ENCODE measurements at places on chromosomes 6 and 20.

- peak; percentile 40 for DNase-seq
These were observed 24.1 kb upstream of the TRIM27 start for GRCh38 chr6:28947831-28948270.

DNA sequence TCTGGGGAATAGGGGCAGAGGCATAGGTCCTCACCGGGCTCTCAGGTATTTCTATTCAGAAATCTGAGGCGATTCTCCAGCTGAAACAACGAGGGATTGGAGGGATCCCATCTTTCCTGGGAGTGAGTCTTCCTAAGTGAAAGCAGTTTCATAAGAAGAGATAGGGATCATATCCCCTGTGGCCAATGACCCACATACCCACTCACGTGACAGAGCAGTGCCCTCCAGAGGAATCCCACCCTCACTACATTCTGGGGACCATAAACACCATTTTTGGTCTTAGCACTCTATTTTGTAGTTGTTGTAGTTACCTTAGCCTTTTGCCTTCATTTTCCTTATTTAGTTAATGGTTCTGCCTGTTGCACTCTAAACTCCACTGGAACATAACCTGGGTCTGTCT lies 121.1 kb downstream of the GPR63 start:
- no peak for DNase-seq

GRCh38 chr6:74253261-74253660 lies 557.3 kb downstream of the CD109 start:
- DNase-seq = no peak

GRCh38 chr6:40347571-40348011 lies 239.6 kb downstream of the LRFN2 start:
- no peak for DNase-seq

- no peak for DNase-seq
These were observed 13.8 kb upstream of the RBM38 start for GRCh38 chr20:57377350-57377749.

- no peak for DNase-seq
These were observed 10.8 kb upstream of the ARMC2 start for GRCh38 chr6:108837236-108837971.

GRCh38 chr6:90156861-90157260 lies 139.8 kb downstream of the BACH2 start:
- no peak for DNase-seq

GRCh38 chr6:29760328-29760727 lies 37.1 kb downstream of the HLA-F start:
- DNase-seq = no peak

- DNase-seq = peak; percentile 13
These were observed 6.6 kb downstream of the TRIM15 start for GRCh38 chr6:30169658-30170614.

DNA sequence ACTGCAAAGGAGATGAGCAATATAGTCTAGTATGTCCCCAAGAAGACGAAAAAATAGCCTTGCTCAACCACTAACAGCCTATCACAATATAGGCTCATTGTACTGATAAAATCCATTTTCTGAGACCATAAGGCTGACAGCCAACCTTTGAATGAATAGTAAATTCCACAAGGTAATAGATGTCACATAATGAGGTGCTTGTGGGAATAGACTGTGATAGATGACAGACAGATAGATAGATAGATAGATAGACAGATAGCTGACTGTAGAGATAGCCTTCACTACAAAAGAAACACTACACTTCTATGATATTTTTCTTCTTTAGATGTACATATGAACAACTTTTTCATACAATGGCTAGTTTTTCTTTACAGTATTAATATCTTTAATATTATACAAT lies 760.3 kb upstream of the NRSN1 start:
- no peak for DNase-seq

- DNase-seq = no peak
These were observed 32.5 kb upstream of the MEI4 start for GRCh38 chr6:77620278-77620882.

DNA sequence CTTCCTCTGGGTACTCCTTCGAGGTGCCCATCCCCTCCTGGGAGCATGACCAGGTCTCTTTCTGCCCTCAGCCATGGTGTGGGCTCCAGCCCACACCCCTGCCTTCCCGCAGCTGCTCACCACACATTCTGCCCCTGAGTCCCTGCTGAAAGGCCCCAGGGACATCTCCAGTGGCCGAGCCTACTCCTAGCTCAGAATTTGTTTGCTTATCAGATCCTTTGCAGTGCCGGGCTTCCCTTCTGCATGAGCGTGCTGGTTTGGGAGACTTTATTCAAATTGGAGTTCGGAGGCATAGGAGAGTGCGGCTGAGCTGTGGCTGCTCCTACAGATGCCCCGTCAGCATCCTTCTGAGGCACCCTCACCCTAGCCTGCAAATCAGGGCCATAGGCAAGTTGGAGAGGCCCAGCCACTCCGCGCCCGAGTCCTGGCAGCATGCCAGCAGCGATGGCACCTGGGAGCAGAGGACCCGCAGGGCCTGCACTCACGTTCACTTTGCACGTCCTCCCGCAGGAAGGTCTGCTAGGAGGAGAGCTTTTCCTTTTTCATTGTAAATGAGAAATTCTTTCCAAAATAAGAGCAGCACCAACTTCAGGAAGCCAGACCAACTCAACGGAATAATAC lies 327.3 kb downstream of the QKI start:
- DNase-seq = no peak

GRCh38 chr6:35213824-35214756 lies at the start of gene SCUBE3:
SCUBE3 (plus strand) TSS chr6:35213956; CDS start chr6:35214419, 463 bp downstream.
- no peak for DNase-seq

DNA sequence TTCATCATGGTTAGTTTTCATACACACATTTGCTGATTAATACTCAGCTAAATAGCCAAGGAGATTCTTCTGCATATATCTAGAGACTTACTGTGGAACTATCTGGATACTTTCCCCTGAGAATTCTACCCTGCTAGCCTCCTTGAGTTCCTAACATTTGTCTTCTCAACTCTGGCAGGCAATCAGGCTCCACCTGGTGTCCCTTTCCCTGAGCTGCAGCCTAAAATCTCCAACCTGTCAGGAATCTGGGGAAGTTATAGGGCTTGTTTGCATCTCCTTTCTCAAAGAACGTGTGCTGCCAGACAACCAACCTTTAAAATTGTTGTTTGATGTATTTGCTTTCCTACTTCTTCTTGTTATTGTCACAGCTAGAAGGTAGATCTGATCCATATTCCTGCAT lies 73.4 kb downstream of the FUT9 start:
- DNase-seq = no peak

DNA sequence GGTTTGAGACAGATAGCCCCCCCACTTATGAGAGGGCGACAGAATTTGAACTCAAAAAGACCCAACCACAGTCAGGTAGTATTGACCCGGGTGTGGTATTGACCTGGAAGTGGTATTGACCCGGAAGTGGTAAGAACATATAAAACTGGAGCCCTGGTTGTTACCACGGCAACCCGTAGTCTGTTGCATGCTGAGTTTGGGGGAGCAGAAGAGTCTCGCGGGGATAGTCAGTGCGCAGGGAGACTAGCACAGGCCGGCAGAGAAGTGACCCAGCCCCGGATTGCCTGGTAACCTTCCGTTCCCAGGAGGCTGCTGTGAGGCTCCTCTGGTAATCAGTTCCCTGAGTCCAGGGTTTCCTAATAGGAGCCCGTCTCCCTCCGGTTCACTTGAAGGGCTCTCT lies 96.2 kb downstream of the SNX5 start:
- no peak for DNase-seq

DNA sequence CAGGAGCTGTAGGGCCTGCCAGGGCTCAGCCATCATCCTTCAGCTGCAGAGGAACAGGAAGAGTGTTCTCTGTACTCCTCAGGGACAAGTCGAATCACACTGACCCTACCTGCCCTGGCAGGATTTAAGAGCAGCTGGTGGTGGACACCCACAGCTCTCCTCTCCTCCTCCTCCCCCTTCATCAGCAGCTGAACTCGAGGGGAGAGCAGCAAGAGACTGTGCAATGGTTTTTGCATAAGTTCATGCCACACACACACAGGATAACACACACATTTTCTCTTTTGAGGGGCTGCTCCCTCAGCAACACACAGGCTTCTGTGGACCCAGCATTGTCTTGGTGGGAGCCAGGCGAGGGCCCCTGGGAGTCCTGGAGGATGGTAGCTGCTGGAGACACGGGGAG lies at the start of gene CST11:
CST11 (minus strand) TSS at position 101 of the 400 bp plus-strand sequence; CDS start at position 36, 65 bp downstream.
- no peak for DNase-seq

GRCh38 chr20:4151991-4152695 lies 136.8 kb upstream of the RNF24 start:
- no peak for DNase-seq

DNA sequence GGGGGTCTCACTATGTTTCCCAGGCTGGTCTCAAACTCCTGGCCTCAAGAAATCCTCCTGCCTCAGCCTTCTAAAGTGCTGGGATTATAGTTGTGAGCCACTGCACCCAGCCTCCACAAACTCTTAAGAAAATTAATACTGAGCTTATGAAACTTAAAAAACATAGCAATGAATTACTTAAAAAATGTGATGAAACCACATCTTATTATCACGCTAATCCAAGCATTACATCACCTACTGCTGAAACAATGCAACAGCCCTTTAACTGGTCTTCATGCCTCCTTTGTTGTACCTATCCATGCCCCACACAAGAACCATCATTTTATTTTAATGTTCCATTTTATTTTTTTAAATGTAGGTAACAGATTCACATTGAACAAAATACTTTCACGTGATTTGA lies 24.9 kb downstream of the SESN1 start:
- no peak for DNase-seq

- DNase-seq = no peak
These were observed 2.8 kb downstream of the EBF4 start for GRCh38 chr20:2695206-2695983.

GRCh38 chr6:21103626-21104224 lies 489.8 kb upstream of the SOX4 start:
- DNase-seq = no peak

DNA sequence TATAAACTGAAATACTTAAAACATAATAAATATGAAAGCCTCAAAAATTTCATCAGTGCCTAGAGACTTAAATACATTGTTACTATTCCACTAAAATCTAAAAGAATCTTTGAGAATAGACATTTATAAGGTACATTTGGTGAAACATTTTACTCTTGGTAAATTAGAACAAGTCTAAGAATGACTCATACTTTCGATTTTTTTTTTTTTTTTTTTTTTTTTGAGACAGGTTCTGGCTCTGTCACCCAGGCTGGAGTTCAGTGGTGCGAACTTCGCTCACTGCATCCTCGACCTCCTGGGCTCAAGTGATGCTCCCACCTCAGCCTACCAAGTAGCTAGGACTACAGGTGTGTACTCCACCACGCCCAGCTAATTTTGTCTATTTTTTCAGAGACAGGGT lies 6.4 kb downstream of the FUCA2 start:
- no peak for DNase-seq

DNA sequence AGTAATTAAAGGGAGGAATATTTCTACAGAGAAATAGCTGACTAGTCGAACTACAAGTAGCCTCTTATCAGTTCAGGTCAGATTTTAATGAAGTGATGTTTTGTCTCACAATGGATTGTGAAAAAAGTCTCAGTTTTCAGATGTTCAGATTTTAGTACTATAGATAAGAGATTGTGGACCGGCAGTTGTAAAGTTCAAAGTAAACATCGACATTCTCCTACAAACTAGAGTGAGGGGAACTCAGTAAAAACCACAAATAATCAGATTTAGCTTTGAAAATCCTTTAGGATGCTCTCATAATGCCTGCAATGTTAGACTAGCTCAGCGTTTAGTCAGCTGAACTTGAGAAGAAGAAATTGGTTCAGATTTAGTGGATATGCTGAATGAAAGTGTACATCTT lies 39.9 kb downstream of the RCAN2 start:
- DNase-seq = no peak

GRCh38 chr6:165662749-165663376 lies at the start of gene PDE10A:
PDE10A (minus strand) TSS chr6:165663241; CDS start chr6:165662811, 430 bp downstream.
- peak; percentile 51 for DNase-seq

- DNase-seq = no peak
These were observed 630 bp downstream of the LIME1 start for GRCh38 chr20:63736893-63737694.

- DNase-seq = no peak
These were observed 21.6 kb upstream of the FOXP4 start for GRCh38 chr6:41524634-41525011.

DNA sequence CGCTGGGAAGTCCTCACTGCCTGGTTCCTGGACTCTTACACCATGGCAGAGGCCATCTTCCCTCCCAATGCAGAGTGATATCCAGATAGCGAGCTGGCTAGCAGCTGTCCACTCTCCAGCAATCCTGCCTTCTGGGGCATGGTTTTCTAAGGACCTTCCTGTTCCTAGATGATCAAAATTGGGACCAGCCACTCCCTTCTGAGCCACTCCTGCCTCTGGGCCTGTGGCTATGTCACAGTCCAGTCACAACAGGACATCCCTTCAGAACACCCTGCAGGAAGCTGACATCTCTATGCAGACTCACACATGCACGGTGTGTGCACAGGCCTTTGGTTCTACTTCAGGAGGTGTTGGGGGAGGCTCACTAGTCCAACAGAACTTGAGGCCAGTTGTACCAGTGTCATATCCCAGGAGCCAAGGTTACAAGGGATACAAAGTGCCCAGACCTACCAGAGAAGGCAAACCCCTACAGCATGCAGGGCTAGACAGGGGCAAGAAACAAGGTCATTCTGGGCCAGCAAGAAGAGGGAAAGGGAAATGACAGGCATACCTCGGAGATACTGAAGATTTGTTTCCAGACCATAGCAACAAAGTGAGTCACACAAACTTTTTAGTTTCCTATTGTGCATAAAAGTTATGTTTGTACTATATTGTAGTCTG lies 2.7 kb upstream of the MCCD1 start:
- peak; percentile 9 for DNase-seq

GRCh38 chr6:150751296-150751695 lies 114.2 kb upstream of the MTHFD1L start:
- no peak for DNase-seq

DNA sequence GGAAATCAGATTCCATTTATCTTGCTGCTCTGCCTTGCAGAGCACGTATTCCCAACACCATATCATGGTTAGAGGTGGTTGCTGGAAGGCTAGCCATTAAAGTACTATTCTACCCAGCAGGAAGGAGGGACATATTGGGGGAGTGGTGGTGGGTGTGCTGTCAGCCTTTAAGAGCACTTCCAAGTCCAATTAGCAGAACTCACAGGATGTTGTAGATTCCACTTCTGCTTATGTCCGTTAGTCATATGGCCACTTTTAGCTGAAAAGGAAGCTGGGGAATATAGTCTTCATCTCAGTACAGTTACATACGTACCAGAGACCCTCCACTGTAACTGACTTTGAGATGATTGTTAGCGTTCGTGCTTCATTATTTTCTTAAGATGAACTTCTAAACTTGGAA lies 94.4 kb downstream of the SAMD3 start:
- no peak for DNase-seq
